ENCODE measurements at places on chromosomes 1 and 21.

- peak; percentile 31 for DNase-seq
Observed at GRCh38 chr1:161227196-161227871, 1.5 kb downstream of the TOMM40L start.

DNA sequence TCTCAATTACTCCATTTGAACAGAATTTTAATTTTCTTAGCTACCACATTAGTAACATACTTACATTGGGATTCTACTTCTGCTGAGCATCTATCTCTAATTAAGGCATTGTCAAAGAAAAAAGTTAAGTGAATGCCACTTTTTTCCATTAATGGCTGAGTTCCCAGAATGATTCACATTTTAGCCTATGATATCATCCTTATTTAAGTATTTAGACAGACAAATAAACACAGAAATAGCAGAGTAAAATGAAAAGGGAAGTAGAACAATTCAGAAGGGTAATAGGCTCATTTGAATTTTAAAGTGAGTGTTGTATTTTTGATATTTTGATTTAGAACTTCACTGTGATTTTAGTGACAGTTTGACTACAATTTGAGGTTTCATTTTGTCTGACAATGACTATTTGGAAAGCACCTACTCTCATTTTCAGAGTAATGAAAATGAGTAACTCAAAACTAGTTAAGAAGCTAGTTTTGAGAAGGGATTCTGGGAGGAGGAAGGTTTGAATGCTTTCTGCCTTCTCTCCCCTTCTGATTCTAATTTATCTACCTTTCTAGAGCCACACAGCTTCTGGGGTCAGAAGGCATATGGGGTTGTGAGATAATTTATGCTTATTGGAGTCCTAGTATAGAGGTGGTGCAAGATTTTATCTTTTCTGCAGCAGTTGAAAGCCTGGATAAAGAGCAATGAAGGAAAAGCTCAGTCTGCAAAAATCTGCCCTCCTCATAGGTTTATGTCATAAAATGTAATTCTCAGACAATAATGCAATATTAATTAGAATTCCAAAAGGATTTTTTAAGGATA, 15.5 kb downstream of the LYPLAL1 start:
- DNase-seq: no peak

DNA sequence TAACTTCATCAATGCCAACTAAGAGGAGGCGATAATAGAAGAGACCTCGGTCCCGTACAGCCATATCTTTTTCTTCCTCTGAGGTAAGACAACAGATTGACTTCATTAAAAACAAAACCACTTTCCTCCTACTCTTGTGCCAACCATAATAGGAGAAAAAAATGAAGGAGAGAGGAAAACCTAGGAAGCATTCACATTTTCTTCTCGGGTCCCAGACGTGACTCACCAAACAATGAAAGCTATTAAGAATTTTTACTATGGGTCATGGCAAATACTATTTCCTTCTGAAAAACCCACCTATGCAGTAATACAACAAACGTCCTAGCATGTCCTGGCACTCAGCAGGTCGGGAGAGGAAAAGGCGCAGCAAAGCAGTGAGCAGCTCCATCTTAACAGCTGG, 8.6 kb upstream of the BCL2L15 start:
- no peak for DNase-seq

DNA sequence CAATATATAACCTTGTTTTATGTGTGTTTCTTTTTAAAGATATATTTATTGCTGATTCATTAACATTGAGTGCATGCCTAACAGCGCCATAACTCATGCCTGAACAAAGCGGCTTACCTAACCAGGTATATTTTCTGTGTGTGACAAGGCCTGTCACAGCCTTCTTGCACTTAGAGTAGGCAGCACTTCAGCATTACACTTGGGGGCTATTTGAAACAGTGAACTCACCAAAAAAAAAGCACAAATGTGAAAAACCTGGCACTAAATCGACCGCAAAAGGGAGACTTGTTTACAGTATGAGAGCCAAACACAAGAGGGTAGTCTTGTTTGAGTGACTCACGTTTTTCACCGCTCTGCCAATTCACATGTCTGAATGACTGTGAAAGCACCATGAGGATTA, 111.7 kb downstream of the DISP1 start:
- no peak for DNase-seq

DNA sequence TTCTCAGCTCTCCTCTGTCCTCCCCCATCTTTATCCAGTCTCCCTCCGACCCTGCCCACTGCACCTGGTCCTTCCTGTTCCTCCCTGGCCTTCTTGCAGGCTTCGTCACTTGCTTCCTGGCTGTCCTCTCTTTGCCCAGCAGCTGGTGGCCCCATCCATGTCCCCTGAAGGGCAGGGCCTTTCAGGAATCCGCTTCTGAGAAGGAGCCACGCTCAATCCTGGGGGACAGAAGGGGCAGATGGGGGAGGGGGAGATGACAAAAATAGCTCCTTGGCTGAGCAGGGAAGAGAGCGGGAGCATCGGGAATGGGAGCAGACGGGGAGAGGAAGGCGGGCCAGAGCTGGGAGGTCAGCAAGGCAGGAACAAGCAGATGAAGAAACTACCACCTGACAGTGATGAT, 40.7 kb downstream of the SLC30A1 start:
- no peak for DNase-seq

- no peak for DNase-seq
Observed at GRCh38 chr1:2294725-2295078, 66.6 kb downstream of the SKI start.

GRCh38 chr21:18769599-18769998, 366.0 kb upstream of the TMPRSS15 start:
- DNase-seq: no peak

GRCh38 chr1:205786601-205787000, 11.3 kb upstream of the RAB29 start:
- DNase-seq: no peak

- no peak for DNase-seq
Observed at GRCh38 chr1:209768354-209768774, 12.5 kb downstream of the TRAF3IP3 start.

DNA sequence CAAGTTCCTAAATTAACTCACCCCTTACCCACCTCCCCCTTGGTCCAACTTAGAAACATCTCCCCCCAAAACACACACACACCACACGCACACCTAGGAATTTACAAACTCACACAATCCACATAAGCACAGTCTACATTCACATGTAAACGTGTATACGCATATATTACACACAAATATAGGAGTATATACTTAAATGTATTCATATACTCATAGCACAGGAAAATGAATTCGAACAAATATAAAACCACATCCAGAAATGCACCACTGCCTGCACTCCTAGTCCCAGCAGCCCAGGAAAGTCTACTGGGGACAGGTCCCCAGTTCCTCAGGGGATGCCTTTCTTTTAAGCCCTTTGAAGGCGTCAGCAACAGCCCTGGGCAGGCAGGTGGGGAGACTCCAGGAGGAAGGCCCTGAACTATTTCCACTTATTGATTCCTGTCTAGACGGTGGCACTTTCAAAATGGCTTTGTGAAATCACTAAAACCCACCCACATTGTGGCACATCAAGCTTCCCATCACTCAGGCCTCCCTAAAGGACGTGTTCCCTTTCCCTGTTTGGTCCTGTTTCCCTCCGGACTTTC, 3.1 kb upstream of the DMBX1 start:
- no peak for DNase-seq

- DNase-seq: no peak
Observed at GRCh38 chr1:25675729-25676476, 59.3 kb downstream of the MAN1C1 start.

GRCh38 chr1:1957533-1957961, 38.5 kb upstream of the TMEM52 start:
- no peak for DNase-seq

DNA sequence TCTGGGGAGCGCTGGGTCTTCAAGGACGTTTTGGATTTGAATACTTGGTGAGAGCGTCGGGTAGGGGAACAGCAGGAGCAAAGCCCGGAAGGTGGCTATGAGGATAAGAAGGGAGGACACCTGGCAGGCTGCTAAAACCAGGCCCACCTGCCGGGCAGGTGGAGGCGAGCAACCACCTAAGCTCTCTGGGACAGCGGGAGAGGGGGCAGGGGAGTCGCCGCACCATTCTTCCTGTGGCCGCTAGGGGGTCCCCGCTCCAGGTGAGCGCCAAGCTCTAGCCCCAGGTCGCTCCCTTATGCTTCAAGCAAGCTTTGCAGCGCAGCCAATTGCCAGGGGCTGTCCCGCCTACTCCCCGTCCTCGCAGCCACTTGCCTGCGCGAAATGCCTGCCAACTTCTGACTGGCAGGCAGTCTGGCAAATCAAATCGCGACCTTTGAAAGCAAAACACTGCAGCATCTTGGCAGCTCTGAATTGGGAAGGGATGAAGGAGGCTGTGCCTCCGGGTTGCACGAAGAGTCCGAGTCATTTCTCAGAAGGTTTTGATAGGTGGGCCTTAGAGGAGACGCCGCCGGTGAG, at the start of gene NIPAL3:
Gene NIPAL3, plus strand, starts transcription at position 469 of the 576 bp plus-strand sequence. CDS start 3,746 bp downstream, outside the sequence.
- peak; percentile 97 for DNase-seq

GRCh38 chr21:32558106-32558505, 27.2 kb downstream of the TCP10L start:
- DNase-seq: no peak

GRCh38 chr1:116716391-116716790, 37.8 kb upstream of the CD2 start:
- no peak for DNase-seq

- no peak for DNase-seq
Observed at GRCh38 chr1:72111662-72112061, 170.7 kb downstream of the NEGR1 start.

GRCh38 chr1:199639453-199639852, 388.1 kb upstream of the NR5A2 start:
- no peak for DNase-seq

GRCh38 chr21:29077651-29078090, 4.2 kb upstream of the CCT8 start:
- no peak for DNase-seq

DNA sequence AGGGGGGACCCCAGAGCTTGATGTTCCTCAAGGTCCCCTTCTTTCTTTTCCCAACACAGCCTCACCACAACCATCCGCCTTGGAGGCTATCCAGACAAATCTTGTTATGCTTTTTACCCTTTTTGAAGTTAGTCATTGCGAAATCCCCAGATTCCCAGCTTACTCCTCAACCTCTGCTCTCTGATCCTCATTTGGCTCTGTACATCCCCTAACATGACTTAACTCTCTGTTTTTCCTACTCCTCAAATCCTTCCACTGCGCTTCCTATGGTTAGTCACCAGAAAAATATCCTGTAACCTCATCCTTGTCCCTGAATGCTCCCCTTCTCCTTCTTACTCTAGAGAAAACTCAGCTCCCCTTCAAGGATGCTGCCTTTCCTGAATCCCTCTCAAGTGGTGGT, 189.1 kb upstream of the POU3F1 start:
- DNase-seq: no peak

DNA sequence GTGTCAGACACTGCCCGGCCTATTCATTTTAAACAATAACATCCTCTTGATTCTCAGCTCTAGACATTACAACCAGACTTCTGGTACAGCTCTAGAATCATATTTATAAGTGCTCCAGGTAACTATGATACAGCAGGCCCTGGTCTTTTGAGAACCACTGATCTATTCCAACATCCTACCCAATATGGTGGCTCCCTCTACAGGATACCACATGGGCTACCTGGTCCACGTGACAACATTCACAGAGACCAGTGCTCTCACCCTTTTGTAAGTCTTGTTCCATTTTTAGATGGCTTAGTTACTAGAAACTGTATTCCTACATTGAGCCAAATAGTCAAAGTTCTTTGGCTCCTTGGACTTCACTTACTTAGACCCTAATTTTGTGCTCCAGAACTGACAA, 102.9 kb downstream of the PTPN14 start:
- DNase-seq: no peak

- no peak for DNase-seq
Observed at GRCh38 chr1:225004396-225004795, 74.9 kb downstream of the DNAH14 start.

DNA sequence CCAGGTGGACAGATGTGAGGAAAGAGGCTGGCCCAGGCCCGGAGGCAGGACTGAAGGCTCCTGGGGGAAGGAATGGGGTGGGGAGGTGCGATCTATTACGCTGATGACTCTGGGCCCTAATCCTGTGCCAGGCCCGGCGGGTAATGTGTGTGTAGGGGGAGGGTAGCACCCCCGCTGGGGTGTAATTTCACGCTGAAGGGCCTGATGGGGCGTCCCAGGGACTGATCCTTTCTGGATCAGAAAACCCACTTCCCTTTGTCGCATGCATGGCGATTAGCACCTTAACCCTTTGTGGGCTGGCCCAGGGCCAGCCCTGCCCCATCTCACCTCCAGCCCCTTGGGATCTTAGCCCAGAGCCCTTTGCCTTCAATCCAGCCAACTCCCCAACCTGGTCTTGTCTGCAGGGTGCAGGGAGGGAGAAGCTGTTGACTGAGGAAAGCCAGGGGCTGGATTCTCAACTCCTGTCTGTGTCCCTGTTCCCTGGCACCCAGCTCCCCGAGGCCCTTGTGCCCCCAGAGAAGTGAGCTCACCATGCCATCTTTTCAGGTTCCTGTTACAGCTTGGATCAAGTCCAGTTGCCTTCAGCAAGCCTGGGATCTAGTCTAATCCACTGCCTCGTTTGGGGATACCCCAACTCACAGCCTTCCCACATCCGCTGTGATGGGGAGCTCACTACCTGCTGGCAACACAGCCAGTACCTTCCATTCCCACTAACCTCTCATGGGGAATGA, 26.0 kb downstream of the KNCN start:
- no peak for DNase-seq

- DNase-seq: no peak
Observed at GRCh38 chr21:45889961-45890360, 91.6 kb upstream of the COL6A1 start.

- no peak for DNase-seq
Observed at GRCh38 chr1:31848381-31848897, 32.6 kb upstream of the SPOCD1 start.

- no peak for DNase-seq
Observed at GRCh38 chr1:82845866-82846265, 1045.1 kb downstream of the ADGRL2 start.

DNA sequence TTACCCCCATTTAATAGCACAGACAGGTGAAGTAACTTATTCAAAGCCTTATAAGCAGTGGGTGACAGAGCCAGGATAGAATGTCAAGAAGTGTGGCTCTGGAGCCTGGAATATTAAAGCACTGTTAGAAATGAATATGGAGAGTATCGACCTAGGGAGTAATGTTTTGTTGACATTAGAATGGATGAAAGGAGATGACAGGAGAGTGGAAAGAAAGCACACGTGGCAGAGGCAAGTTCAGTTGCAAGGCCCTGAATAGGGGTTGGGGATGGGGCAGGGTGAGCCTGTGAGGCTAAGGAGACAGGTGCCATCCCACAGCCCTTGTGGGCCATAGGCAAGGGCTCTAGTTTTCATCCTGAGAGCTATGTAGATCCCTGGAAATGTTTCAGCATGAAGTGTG, 125.5 kb upstream of the PLXNA2 start:
- DNase-seq: no peak

GRCh38 chr1:86155807-86156565, 586 bp downstream of the COL24A1 start:
- DNase-seq: no peak
